ENCODE measurements at places on chromosomes 1 and 21. TPM values are rescaled to one million over a fixed set of nuclear protein-coding genes. Genes with fewer than 3 reads are reported as not detected.

The TSNAX gene
- total RNA-seq, result 35.7 TPM

The LENEP gene
- not detected for total RNA-seq

The FCGR3A gene
- 0.25 TPM for total RNA-seq

The PKN2 gene
- 41.4 TPM for total RNA-seq

The ANKRD65 gene
- total RNA-seq, result not detected

GRCh38 chr1:93566227-93566626 lies 115.4 kb downstream of the BCAR3 start:
- no peak overlapping the region for H3K4me3 ChIP-seq
- no peaks in the 10 kb centered on the region for H3K27me3 ChIP-seq
- H3K4me1 ChIP-seq, result no peaks in the 10 kb centered on the region

- H3K36me3 ChIP-seq, result no peaks in the 10 kb centered on the region
- no peak for DNase-seq
- peaks cover 23% of the 10 kb centered on the region for H3K4me1 ChIP-seq
- H3K27ac ChIP-seq, result no peak overlapping the region
- no peak overlapping the region for H3K4me3 ChIP-seq
Observed at GRCh38 chr1:155698382-155699038, 9.6 kb downstream of the DAP3 start.

GRCh38 chr1:36320767-36321118 lies 2.7 kb downstream of the EVA1B start:
- H3K27me3 ChIP-seq, result no peaks in the 10 kb centered on the region
- H3K36me3 ChIP-seq, result no peaks in the 10 kb centered on the region
- peaks cover 42% of the 10 kb centered on the region for H3K4me1 ChIP-seq
- H3K4me3 ChIP-seq, result peak overlapping the region; percentile 49
- H3K27ac ChIP-seq, result no peak overlapping the region

GRCh38 chr1:114956570-114956969 lies 73.1 kb upstream of the TSHB start:
- H3K36me3 ChIP-seq, result no peaks in the 10 kb centered on the region
- H3K4me1 ChIP-seq, result no peaks in the 10 kb centered on the region
- no peak overlapping the region for H3K4me3 ChIP-seq
- no peaks in the 10 kb centered on the region for H3K27me3 ChIP-seq

DNA sequence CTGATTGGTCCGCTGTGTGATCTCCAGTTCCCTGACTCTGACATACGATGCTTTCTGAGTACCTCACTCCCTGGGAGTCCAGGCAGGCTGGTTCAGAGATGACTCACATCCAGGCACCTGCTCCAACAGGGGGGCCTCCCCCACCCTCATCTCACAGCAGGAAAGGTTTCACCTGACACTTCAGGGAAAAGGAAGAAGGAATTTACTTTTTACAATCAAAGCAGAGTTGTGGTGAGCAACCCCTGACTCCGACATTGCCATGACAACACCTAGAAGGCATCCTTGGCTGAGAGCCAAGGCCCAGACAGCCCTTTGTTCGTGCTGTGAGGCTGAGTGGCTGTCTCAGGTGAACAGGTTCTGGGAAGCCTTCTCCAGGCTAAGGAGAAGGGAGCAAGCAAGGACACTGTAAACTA lies 164.6 kb upstream of the GJB5 start:
- no peak overlapping the region for H3K4me3 ChIP-seq
- H3K27me3 ChIP-seq, result peaks cover 2% of the 10 kb centered on the region
- no peak overlapping the region for H3K27ac ChIP-seq
- DNase-seq, result no peak
- no peaks in the 10 kb centered on the region for H3K36me3 ChIP-seq

- DNase-seq, result no peak
- H3K36me3 ChIP-seq, result no peaks in the 10 kb centered on the region
- H3K27ac ChIP-seq, result no peak overlapping the region
- H3K4me1 ChIP-seq, result peaks cover 3% of the 10 kb centered on the region
- no peak overlapping the region for H3K4me3 ChIP-seq
Observed at GRCh38 chr1:166915042-166915441, 39.0 kb upstream of the TADA1 start.

DNA sequence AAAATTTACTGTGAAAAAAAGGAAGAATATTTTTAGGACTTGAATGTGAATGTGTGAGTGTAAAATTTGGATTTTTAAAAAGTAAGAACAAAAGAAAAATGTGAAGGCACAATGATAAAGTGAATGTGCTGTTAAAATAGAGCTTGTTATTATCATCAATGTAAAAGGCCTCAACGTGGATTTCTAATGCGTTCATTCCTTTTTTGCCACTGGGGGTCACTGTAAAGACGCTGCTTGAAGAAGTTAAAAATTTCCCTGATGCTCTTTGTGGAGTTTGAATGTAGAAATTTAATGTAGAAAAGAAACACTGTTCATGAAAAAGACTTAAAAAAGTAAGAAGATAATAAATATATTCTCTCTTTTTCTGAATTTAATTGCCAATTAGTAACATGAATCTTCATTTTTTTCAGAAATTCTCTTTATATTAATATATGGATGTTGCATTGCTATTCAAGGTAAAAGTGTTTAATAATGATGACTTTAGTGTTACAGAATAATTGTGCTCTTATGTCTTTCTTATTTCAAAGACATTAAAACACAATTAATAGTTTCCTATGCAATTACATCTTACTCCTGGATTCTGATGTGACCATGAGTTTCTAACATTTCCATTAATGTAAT lies 161.5 kb downstream of the DNM3 start:
- no peak overlapping the region for H3K27ac ChIP-seq
- H3K27me3 ChIP-seq, result no peaks in the 10 kb centered on the region
- peak; percentile 9 for DNase-seq
- H3K4me3 ChIP-seq, result no peak overlapping the region
- no peaks in the 10 kb centered on the region for H3K4me1 ChIP-seq
- H3K36me3 ChIP-seq, result no peaks in the 10 kb centered on the region

- H3K36me3 ChIP-seq, result no peaks in the 10 kb centered on the region
- H3K4me3 ChIP-seq, result peak overlapping the region; percentile 13
- no peak for DNase-seq
- no peaks in the 10 kb centered on the region for H3K27me3 ChIP-seq
- no peak overlapping the region for H3K27ac ChIP-seq
- H3K4me1 ChIP-seq, result peaks cover 4% of the 10 kb centered on the region
Observed at GRCh38 chr1:226332947-226333346, 24.0 kb upstream of the LIN9 start.

- no peak overlapping the region for H3K27ac ChIP-seq
- no peaks in the 10 kb centered on the region for H3K27me3 ChIP-seq
- no peak overlapping the region for H3K4me3 ChIP-seq
- no peaks in the 10 kb centered on the region for H3K36me3 ChIP-seq
Observed at GRCh38 chr1:93588206-93588605, 93.4 kb downstream of the BCAR3 start.

- no peak overlapping the region for H3K27ac ChIP-seq
- H3K36me3 ChIP-seq, result no peaks in the 10 kb centered on the region
- H3K4me1 ChIP-seq, result peaks cover 2% of the 10 kb centered on the region
- H3K4me3 ChIP-seq, result no peak overlapping the region
- no peaks in the 10 kb centered on the region for H3K27me3 ChIP-seq
- DNase-seq, result no peak
Observed at GRCh38 chr1:110750562-110750961, 75.8 kb upstream of the KCNA3 start.

GRCh38 chr1:154663471-154664060 lies 55.6 kb upstream of the ADAR start:
- no peaks in the 10 kb centered on the region for H3K36me3 ChIP-seq
- no peaks in the 10 kb centered on the region for H3K4me1 ChIP-seq
- no peaks in the 10 kb centered on the region for H3K27me3 ChIP-seq
- no peak for DNase-seq

DNA sequence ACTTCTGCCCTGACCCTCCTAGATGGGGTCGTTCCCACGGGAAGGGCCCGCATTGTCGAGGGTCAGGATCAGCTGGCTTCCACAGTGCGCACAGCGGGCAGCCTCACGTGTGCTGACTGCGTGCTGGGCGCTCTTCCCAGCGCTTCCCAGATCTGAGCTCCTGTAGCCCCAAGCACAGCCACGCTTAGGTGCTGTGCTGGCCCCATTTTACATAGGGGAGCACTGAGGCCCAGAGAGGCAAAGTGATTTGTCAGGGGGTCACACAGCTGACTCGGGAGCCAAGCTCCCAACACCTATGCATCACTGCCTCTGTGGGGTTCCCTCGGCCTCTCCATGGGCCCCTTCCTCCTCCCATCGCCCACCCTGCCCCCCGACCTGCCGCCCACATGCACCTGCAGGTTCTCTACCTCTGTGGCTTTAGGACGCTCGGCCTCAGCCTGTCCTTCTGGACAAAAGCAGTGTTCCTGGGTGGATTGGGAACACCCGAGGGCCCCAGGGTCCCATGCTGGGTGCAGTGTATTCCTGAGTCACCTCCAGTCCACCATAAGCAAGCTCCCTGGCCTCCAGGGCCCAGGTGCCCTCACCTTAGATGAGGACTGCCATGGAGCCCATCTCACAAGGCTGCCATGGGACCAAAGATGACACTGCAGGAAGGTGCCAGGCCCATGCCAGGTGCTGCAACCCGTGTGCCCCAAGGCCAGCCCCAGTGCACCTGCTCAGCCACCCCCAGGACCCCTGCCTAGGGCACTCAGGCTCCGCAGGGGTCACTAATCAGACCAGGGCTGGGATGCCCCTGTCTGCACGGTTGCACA lies 23.3 kb downstream of the TFF3 start:
- no peak for DNase-seq
- no peaks in the 10 kb centered on the region for H3K4me1 ChIP-seq
- H3K27ac ChIP-seq, result no peak overlapping the region

DNA sequence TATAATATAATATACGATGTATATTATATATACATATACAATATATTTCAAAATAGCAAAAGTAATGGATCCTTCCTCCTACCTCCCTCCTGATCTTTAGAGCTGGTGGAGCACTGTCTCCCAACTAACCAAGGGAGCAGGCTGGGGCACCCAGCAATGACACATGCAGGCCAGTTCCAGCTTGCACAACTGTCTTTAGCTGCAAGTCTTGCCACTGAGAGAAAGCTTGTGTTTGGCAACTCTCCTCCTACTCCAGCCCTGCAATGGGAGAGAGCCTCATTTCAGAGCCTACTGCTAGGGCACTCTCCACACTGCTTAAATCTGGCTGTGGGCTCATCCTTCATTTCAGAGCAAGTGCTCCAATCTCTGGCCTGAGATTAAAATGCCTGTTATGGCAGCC lies 469.8 kb upstream of the OLFM3 start:
- no peak overlapping the region for H3K4me3 ChIP-seq
- H3K27ac ChIP-seq, result no peak overlapping the region
- H3K4me1 ChIP-seq, result no peaks in the 10 kb centered on the region
- H3K36me3 ChIP-seq, result no peaks in the 10 kb centered on the region
- H3K27me3 ChIP-seq, result no peaks in the 10 kb centered on the region
- no peak for DNase-seq

GRCh38 chr21:45050345-45050796 lies 24.0 kb upstream of the ADARB1 start:
- H3K36me3 ChIP-seq, result no peaks in the 10 kb centered on the region
- no peak overlapping the region for H3K4me3 ChIP-seq
- no peak overlapping the region for H3K27ac ChIP-seq
- peaks cover 6% of the 10 kb centered on the region for H3K27me3 ChIP-seq
- no peaks in the 10 kb centered on the region for H3K4me1 ChIP-seq

DNA sequence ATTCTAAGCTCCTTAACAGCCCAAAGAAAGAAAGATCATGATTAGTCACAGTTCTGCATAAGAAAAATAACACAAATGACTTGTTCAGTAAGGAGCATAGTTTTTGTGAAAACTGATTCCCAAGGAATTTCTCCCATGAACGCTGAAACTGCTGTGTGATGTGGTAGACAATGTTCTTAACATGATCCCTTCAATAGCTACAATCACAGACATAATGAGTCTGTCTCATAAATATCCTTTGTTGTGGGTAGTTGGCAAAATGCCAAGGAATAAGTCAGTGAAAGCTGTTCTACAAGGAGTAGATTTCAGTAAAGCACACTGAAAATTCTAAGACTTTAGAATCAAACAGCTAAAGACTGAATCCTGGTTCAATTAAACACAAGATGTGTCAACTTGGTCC lies 404.8 kb downstream of the HLX start:
- no peaks in the 10 kb centered on the region for H3K27me3 ChIP-seq
- no peaks in the 10 kb centered on the region for H3K4me1 ChIP-seq
- H3K4me3 ChIP-seq, result no peak overlapping the region
- H3K27ac ChIP-seq, result no peak overlapping the region
- no peaks in the 10 kb centered on the region for H3K36me3 ChIP-seq

DNA sequence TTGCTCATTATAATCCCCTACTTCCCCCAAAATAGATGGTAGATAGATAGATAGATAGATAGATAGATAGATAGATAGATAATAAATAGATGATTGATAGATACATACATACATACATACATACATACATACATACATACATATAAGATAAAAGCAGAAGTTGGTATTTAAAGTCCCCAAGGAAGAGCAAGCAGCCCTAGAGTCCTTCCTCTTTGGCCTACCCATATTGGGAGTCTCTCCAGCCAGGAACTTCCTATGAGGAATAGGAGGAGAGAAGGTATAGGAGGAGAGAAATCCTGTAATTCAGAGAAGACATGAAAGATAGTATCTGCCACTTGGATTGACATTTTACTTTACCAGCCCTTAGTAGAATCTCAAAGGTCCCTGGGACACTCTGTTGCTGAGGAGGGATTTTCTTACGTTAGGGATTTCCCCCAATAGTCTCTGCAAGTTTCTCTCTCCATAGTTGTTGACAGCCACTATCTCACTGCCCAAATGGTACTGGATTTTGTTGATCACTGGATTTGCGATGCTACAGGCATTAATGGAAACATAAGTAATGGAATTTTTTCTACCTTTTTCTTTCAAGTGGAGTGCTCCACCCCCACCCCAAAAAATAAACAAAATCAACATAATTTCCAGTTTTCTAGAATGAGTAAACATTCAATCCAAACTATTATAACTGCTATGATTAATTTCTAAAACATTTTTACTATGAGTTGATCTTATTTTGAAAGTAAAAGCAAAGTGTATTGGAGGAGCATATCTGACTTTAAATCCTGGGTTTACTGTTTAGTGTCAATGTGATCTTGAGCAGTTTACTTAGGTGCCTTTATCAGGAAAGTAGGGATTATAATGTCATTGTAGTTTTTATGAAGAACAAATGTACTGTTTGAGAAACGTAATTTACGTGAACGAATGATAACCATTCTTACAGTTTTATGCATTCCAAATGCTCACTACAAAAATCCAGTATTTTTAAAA lies 93.2 kb upstream of the TNFSF4 start:
- H3K27me3 ChIP-seq, result no peaks in the 10 kb centered on the region
- H3K36me3 ChIP-seq, result no peaks in the 10 kb centered on the region
- no peak for DNase-seq
- H3K4me1 ChIP-seq, result peaks cover 3% of the 10 kb centered on the region
- H3K4me3 ChIP-seq, result no peak overlapping the region
- H3K27ac ChIP-seq, result no peak overlapping the region

- H3K36me3 ChIP-seq, result no peaks in the 10 kb centered on the region
- no peak overlapping the region for H3K27ac ChIP-seq
- no peaks in the 10 kb centered on the region for H3K4me1 ChIP-seq
- DNase-seq, result no peak
Observed at GRCh38 chr1:29698033-29698432, 461.7 kb downstream of the PTPRU start.

DNA sequence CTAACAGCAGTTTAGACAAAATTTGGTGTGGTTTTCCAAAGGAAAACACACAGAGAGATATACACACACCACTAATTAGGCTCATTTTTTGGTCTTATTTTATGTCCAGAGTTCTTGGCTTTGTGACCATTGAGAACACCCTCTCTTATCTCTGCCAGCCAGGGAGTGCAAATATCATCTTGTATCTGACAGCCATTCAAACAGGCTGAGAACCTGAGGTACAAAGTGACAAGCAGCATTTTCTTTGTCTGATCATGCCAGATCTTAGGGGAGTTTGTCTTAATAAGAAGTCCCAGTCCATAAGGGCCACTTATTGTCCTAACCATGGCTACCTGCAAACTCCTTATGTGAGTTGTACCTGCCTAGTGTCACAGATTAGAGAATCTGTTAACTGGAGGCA lies 1165.2 kb downstream of the BRINP3 start:
- no peaks in the 10 kb centered on the region for H3K27me3 ChIP-seq
- no peak for DNase-seq
- H3K27ac ChIP-seq, result no peak overlapping the region
- no peaks in the 10 kb centered on the region for H3K4me1 ChIP-seq

Data from CD4-positive, alpha-beta T cell (primary cell).